ENCODE measurements at places on chromosomes 2 and 18.

DNA sequence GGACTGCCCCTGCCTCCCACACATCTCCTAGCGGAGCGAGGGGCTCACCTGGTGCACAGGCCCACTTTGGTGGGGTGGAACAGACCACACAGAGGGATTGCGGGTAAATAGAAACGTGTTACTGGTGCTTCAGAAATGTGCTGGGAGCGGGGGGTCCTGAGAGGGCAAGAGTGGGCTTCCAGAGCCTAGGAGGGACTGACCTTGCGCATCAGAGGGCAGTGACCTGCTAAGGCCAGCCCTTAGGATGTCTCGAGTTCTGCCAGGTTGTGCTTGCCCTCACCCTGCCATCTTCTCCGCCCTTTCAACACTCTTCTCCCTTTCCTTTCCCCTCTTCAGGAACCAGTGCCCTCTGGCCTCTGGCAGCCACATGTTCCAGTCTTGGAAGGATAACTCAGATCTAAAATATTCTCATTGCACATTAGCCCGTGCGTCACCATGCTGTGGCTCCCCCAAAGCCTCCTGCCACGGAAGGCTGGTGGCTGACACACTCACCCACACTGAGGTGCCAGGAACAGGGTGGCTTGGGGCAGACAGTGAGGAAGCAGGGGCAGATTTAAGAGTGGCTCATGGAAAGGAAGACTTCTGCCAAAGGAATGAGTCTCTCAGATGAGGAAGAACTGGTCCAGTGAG is 89.6 kb downstream of the MCFD2 start:
- no peak for DNase-seq

GRCh38 chr2:38099099-38100028 is 23.4 kb upstream of the CYP1B1 start:
- DNase-seq, result no peak

GRCh38 chr18:76970770-76971559 is 148.6 kb downstream of the ZNF236 start:
- no peak for DNase-seq

- DNase-seq, result no peak
Observed at GRCh38 chr2:40432921-40433483, 18.9 kb downstream of the SLC8A1 start.

- no peak for DNase-seq
Observed at GRCh38 chr2:14420851-14421250, 211.7 kb upstream of the LRATD1 start.

GRCh38 chr2:644871-645270 is 32.3 kb downstream of the TMEM18 start:
- DNase-seq, result no peak

DNA sequence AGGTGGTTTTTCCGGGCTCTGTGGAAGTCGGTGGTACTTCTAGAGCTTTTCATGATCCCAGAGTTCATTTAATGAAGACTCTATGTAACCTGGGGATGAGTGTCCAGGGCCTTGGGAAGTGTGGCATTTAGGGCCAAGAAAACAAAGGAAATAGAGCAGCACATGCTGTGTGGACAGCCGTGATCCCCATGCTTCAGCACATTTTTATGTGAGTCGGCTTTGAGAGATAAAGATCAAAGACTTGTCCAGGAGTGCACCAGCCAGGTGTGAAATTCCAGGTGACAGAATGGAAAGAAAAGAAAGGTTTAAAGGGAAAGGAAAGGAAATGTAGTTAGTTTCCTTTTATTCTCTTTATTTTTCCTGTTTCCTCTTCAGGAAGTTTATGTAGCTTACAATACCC is 258.0 kb upstream of the NRP2 start:
- no peak for DNase-seq

- DNase-seq, result no peak
Observed at GRCh38 chr2:2600366-2600765, 269.3 kb upstream of the MYT1L start.

- DNase-seq, result no peak
Observed at GRCh38 chr2:134128746-134129145, 125.1 kb upstream of the MGAT5 start.

GRCh38 chr2:101802329-101802728 is 104.8 kb downstream of the MAP4K4 start:
- no peak for DNase-seq

- DNase-seq, result no peak
Observed at GRCh38 chr2:97751752-97752151, 38.4 kb downstream of the ZAP70 start.

DNA sequence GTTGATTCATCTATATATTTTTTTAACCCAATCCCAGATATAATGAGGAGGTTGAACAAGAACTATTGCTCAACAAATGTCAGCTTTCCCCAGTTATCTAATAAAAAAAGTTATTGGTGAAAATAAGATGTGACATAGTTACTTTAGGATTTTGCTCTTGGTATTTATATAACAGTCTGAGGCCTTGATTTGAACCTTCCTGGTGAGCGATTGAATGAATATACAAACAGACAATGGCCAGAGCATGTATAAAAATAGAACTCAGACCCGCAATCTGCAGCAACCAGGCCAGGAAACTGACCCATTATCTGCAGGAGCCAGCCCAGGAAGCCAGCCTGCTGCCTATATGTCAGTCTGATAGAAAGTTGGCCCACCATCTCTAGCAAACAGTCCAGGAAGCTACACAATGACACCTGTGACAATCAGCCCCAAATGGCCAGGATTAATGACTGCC is 81.6 kb downstream of the HS6ST1 start:
- no peak for DNase-seq

DNA sequence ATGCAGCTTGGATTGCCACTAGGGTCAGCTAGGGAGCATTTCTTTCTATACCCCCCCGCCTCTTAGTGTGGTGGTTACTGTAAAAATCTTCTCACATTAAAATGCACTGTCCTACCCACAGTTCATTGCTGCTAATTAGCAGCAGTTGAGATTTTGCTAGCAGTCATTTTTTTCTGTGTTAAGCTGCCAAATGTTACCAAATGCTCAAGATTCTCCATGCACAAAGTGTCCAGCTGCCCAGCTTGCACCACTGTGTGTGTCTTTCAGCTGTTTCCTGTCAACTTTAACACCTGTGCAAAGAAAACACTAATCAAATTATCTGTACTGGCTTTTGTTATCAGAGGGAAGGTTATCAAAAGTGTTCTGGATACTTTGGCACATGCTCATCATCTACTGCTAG is 679.3 kb downstream of the NR4A2 start:
- no peak for DNase-seq

DNA sequence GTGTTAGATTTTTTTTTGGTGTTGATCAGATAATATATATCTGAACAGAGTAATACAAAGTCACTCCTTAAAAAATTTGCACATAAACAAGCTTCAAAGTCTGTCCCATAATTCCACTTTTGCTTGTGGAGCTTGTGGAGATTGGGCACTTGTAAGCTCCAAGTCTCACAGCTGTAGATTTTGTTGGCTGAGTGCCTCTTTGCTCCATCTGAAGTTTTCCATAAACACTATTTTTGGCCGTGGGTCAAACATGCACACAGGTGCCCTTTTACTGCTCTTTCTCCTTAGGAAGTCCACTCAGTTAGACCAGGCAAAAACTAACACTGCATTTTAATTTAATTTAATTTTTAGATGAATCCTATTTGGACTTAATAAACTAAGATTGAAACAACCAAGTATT is 3.6 kb upstream of the KCNJ13 start:
- peak; percentile 34 for DNase-seq

- DNase-seq, result no peak
Observed at GRCh38 chr2:51813247-51813646, 781.3 kb upstream of the NRXN1 start.

DNA sequence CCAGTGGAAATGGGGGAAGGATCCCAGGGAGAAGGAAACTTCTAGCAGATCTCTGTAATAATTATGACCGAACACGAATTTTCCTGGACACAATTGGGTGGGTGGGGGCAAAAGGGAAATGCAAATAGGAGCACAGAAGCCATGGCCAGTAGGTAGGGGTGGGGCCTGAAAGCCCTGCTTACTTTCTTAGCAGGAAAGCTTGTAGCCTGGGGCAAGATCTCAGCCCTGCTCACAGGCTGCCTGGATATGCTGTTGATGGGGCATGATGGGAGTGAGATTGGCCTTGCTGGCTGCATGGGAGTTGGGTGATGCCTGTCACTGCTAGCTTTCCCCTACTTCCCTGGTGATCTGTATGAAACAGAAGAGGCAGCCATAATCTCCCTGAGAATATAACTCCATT is 45.9 kb upstream of the SPOPL start:
- no peak for DNase-seq

- DNase-seq, result no peak
Observed at GRCh38 chr2:25218100-25218499, 49.7 kb upstream of the POMC start.

GRCh38 chr2:107553539-107553938 is 273.2 kb upstream of the RGPD4 start:
- DNase-seq, result no peak

DNA sequence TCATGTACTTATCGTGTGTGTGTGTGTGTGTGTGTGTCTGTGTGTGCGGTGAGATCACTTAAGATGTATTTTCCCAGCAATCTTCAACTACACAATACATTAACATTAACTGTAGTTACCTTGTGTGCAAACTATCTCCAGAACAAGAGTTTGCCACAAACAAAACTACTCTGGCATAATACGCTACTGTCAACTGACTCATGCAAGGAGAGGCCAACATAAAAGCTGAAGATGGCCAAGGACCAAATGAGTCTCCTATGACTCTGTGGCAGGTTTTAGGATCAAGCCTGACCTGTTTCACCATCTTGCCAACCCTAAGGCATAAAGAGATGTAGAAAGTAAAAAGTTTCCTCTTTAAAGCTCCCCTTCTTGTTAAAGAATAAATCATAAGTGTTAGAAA is 20.1 kb downstream of the CYB5A start:
- DNase-seq, result no peak

GRCh38 chr2:218081063-218081462 is 12.0 kb downstream of the RUFY4 start:
- DNase-seq, result no peak

DNA sequence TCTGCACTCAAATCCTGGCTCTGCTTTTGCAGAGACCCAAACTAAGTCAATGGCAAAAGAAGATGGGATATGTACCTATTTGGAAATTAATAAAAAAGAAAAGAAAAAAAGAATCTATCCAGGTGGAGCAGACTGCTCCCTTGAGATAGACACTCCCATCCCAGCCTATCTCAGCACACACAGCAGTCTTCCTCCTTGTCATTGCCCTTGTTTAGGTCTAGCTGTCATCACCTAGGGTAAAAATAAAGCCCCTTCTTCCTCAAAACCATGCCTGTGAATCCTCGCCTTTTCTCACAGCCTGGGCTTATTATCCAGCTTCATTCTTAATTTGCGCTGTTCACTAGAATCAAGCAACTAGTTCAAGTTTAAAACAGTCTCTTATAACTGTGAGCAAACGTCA is 30.7 kb upstream of the ACSL3 start:
- DNase-seq, result no peak

- DNase-seq, result no peak
Observed at GRCh38 chr2:35503311-35503710, 852.3 kb upstream of the CRIM1 start.

- DNase-seq, result no peak
Observed at GRCh38 chr2:58473165-58473564, 232.0 kb upstream of the FANCL start.

DNA sequence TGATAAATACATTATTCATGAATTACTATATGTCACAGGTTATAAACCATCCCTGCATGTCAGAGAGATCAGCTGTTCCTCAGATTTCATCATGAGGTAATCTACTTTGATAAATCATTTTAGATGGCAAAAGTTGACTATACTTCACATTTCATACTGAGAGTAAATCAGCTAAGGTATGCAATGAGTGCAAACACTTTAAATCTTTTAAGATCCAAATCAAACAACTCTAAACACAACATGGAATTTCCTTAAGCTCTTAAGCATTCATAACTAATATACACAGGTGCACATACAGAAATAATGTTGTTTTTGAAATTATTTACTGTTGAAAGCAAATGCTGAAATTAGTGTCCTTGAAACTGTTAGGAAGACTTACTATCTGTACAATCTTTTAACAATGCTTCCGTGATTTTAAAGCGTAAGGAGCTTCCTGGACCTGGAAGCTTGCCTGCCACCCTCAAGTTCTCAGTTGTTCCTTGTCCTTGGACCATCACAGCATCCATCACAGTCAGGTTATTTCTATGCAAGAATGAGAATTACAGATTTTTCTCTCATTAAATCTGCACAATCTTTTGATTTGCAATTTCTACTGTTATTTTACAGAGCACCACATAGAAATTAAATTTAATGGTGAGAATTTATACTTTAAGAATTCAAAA is 83.2 kb downstream of the ZAP70 start:
- no peak for DNase-seq

- DNase-seq, result no peak
Observed at GRCh38 chr2:188280811-188281222, 10.9 kb upstream of the GULP1 start.

GRCh38 chr18:12443551-12443950 is 35.8 kb downstream of the PRELID3A start:
- DNase-seq, result no peak

GRCh38 chr18:55302167-55302833 is 285.7 kb downstream of the TCF4 start:
- no peak for DNase-seq

DNA sequence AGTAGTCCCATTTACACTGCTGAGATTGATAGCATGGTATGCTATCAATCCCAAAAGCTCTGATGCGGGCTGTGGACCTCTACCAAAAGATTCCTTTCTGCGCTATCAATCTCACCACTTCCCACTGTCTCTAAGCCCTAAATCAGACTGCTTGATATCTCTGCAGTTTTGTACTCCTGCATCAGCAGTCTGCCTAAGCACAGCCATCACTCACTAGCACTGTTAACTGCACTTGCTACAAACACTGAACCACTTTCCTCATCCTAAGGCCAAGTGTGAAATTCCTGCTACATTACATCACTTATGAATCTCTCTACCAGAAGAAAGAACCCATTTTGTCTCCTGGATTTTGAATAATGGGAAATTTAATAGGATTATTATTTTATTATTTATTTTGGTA is 237.0 kb downstream of the HNMT start:
- no peak for DNase-seq

DNA sequence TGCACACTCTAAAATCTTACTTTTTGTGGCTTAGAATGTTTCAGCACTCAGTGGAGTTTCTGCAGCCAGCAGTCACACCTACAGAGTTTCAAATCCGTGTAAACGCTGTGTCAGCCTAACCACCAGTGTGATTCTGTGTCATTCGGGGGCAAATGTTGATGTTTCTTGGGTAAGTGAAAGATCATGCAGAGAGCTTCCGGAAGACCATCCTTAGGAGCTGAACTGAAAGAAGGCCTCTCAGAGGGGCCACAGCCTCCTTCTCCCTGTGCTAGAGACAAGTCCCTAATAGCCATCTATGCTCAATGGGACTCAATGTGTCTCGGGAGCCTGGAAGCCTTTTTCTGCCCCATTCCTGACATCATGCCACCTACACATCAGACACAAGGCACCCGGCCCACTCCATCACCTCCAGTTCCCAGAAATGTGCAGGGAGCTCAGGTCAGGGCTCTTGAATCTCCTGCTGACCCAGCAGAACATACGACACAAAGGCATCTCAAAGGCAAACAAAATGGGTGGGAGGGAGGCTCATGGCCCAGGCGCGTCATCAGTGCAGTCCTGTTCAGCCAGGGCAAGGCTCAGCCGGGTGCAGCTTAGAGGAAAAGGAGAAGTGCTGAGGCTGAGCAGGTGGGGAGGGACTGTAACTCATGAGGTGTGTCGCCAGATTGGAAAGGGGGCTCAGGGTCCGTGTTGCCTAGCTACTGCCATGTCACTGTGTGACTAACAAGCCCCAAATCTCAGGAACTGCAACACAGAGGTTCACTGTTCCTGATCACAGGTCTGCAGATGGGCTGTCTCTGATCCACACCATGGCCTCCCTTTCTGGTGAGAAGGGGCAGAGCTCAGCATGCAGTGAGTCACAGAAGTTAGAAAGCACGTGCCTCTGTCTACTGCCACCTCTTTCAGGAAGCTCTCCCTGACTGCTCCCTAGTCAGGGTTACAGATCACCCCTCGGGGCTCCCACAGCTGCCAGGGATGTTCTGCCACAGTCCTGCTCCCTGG is 82.0 kb downstream of the SMAD7 start:
- DNase-seq, result no peak
